ENCODE measurements at places on chromosomes 2 and 18.

DNA sequence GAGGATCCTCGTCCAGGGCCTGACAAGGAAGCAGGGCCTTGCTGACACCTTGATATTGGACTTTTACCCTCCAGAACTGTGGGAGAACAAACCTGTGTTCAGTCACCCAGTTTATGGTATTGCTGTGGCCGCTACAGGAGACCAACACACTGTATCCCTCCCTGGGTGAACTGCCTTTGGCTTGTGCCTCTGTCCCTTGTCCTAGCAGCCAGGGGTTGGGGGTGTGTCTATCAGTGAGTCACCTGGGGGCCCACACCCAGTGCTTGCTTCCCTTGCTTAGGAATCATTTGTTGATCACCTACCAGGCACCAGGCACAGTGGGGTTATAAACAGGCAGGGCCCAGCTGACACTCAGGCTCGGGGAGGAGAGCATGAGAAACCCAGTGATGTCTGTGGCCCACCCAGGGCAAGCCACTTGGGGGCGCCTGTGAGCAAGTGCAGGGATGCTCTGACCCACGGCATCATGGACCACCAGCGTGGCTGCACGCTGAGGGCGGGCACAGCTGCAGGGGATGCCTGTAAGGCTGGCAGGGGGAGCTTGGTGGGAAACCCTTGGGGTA, 17.1 kb downstream of the TMEM185B start:
- no peak for DNase-seq

DNA sequence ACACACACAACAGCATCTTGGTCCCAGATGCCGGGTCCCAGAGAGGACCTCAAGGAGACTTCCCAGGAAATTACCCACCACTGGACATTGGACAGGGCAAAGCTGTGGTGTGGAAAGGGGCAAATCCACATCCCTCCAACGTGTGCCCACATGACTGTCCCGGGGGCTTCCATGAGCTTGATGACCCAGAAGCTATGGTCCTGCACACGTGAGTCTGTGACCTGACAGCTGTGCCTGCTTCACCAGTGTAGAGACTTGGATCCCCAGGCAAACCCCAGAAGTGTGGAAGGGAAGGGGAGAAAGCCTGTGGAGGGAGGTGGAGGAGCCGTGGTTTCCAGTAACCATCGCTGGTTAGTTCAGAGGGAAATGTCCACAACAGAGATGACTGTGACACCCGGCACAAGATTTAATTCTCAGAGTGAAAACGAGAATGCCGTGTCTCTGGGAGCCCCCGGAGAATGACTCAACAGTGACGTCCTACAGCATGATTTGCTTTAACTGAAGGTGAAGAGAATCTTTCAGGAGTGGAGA, 19.1 kb upstream of the GPR55 start:
- no peak for DNase-seq

DNA sequence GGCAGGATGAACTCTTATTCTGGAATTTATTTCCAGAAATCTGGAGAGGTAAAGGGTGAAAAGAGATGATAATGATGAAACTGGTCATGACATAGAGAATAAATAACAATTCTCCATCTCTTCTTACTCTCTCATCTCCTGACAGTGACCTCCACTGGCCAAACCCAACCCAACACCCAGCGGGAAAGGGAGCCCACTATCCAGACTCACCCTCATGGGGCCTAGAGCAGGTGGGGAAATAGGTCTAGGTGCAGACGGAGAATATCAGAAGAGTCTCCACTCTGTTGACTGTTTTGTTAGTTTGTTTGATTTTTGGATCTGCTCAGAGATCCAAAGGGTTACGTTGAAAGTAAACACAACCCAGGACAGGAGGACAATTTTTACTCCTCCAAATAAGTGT, 263.2 kb upstream of the PARD3B start:
- no peak for DNase-seq

DNA sequence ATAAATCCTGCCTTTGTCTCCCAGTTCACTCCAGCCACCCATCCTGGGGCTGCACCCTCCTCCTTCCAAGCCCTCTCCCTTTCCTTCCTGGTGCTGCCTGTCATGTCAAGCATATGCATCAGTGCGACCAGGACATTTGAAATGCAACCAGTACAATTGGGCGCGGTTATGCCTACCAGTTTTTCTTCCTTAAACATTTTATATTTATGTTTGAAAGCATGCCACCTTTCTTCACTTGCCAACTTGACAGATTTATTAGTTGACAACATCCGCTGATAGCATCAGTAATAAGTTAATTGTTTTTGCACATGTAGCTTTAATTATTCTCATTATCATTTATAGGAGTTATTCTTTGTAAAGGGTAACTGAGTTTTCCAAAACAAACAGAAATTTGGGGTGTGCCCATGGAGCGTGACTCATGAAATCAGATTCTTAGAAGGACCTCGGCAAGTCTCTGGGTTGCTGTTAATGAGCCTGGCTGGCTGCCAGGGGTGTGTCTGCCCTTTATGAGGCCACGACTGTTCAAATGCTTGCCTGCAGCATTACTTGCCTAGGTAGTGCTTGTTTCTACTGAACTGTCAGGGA, 32.8 kb upstream of the IL1B start:
- peak; percentile 59 for DNase-seq

GRCh38 chr2:12428786-12429185, 287.9 kb upstream of the TRIB2 start:
- DNase-seq: no peak

DNA sequence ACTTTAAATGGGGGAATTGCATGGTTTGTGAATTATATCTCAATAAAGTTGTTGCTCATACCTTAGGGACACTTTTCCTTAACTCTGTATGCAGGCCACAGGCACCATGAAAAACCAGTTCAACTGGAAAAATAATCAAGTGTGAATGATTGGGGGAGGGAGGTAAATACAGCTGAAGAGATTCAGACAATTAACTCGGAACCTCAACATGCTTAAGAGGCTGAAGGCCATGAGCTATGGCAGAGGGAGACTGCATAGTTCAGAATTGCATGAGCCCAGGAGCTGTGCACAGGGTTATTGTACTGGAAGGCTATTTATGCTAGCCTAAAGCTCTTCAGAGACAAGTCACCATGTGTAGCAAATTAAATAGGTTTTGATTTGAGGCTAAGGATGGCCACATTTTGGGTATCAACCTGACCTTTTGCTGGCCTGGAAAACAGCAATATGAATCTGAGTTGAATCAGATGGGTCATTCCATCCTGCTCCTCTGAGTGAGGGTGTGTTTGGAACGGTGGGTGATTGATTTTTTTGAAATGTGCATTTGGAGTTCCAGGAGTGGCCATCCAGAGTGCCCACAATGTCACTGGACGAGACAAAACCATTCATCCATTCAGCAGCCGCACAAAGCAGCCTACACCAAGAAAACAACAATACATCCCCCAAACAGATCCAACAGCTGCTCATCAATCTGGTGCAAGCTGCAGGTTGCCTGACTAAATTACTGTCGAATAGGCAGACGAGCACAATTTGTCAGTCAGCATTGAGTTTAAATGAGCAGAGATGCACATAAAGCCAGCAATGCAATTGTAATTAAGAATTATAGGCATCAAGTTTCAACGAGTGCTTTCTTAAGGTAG, 42.5 kb downstream of the HRH4 start:
- no peak for DNase-seq

DNA sequence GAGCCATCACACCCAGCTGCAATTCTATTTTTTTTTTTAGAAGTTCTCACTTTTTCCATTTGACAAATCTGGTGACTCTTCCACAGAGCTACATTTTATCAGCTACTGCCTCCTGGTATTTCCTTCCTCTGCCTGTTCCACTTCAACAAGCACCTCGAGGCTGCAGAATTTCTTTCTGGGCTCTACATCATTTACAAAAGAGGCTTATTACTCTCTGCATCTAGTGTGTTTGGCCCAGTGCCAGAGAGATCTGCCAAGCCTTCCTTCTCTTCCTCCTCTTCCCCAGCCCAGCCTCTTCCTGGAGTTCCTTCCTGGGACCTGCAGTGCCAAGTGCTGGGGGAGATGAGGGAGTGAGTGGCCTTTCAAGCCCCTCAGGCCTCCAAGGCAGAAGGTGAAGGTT, 119.6 kb upstream of the ITGA6 start:
- no peak for DNase-seq

- no peak for DNase-seq
Measured at GRCh38 chr2:107545851-107546250, 280.8 kb upstream of the RGPD4 start.

- DNase-seq: no peak
Measured at GRCh38 chr18:36130039-36130831, 536 bp downstream of the ELP2 start.

GRCh38 chr18:76121011-76121410, 374.0 kb downstream of the ZNF516 start:
- no peak for DNase-seq

- DNase-seq: no peak
Measured at GRCh38 chr2:219451661-219452360, 17.2 kb downstream of the SPEG start.

DNA sequence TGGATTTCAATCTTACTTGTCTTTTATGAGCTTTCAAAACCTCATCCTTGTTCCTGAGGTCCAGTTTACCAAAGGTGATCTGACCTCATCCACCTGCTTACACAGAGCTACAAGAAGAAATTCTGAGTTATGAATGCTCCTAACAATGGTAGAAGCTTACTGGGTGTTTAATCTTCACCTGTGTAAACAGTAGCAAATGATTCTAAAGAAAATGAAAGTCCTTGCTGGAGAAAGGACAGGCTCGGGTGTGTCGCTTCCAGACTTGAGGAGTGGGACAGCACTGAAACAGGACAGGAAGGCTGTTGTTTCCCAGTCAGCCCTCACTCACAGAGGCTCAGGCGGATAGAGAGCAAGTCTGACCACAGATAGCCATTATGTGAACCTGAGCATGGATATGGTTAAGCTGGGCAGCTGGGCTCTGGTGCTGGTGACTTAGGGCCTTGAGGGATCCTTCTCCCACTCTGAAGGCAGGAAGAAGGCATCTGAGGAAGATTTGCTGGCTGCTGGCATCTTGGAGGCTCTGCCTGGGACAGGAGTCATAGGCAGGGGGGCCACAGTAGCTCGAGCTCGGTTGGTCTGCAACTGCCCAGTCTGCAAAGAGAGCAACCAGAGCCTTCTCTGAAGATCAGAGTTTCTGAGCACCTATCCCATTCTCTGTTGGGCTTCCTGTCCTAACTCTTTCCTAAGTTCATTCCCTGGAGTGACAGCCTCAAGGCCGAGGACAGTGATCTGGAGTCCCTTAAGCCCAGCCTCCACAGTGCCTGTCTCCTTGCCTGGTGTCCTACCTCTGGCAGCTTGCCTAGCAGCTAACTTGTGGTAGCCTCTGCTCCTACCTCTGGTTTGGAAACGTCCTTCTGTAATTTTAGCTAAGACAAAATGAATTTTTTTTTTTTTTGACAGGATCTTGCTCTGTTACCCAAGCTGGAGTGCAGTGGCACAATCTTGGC, 4.0 kb downstream of the DOK1 start:
- DNase-seq: no peak

DNA sequence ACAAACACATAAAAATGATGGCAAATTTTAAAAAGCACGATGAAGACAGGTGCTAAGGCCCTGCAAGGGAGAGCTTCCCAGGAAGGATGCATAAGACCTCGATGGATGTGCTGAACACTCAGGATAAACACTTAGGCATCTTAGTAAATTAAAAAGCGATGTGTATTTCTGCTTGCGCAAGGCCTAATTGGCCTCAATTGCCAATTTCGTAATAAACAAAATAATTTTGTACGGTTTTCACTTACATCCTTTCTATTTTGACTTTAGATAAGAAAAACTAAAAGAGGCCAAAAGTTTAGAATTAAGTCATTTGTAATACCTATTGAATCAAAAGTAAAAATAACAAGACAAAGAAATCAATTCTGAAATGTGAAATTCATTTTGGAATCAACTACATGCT, 189.1 kb downstream of the TCF4 start:
- DNase-seq: no peak

GRCh38 chr2:118449401-118449800, 361.1 kb downstream of the INSIG2 start:
- DNase-seq: no peak

DNA sequence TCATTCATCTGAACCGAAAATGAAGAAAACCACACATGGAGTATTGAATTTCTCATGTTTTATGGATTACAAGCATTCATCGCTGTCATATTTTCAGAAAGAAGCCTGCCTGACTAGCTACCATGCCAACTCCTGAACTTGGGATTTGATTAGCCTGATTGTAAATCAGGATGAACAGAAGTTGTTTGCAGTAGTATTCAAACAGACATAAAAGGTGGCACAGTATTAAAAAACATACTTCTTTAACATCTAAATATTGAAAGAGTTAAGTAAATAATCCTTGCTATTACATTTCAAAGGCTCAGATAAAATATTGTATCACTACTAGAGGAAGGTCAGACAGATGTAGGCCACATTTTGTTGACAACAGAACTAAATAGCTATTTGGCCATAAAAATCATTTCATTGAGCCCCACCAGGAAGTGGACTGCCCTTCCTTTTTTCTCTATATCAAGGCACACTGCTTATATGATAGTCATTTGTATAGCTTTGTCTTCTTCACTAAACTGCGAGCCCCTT, 21.6 kb downstream of the SLC38A11 start:
- no peak for DNase-seq

DNA sequence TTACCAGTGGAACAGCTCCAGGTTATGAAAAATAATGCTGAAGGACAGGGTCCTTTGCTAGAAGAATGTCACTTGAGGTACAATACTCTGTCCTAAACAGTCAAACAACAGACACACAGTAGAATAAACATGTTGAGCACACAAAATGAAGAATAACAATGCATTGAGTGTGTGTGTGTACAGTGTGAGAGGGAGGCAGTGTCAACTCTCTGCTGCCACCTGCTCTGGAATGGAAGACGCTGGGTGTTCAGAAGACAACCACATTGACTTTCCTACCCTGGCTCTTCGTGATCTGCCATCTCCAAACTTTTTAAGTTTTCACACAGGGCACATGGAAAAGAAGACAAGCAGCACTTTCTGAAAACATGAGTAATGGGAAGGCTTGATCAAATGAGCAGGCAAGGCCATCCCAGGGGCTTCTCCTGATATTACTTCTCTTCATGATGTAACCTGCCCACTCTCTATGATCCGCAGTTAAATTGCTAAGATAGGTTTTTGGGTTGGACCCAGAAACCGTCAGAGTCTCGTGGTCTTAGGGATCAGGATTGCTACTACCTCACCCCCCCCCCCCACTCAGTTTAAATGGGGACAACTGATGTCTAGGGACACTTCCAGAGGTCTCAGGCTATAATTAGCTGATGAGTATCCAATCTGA, 533.2 kb upstream of the TNP1 start:
- DNase-seq: no peak

DNA sequence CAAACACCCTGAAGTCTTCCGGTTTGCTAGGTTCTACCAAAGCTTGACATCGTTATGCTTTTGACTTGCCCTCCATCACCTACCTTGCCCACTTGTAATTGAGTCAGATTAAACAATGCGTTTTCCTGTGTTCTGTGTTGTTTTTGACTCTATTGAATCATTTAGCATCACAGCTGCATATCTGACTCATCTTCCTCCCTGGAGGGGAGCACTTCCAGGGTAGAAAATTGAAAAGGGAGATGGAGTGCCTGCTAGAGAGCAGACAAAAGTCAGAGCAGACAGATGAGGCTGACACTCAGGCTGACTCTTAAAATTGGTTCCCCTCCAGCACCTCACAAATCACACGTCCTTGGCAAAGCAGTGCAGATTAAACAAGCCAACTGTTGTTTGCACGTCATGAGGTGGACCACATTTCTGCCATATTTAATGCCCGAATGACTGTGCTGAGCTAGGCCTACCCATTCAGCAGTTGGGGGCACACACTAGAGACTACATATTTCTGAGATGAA, 2.2 kb downstream of the MPP4 start:
- no peak for DNase-seq

- no peak for DNase-seq
Measured at GRCh38 chr2:108220942-108221541, 18.7 kb upstream of the SULT1C3 start.

GRCh38 chr2:122328816-122329215, 573.4 kb downstream of the TSN start:
- no peak for DNase-seq
